Activated CD4-positive, alpha-beta T cell treated with anti-CD3 and anti-CD28 coated beads for 36 hours (primary cell): ENCODE measurements at places on chromosomes 5 and 9. TPM values are rescaled to one million over a fixed set of nuclear protein-coding genes. Genes with fewer than 3 reads are reported as not detected.

- no peaks in the 10 kb centered on the region for H3K36me3 ChIP-seq
- H3K4me3 ChIP-seq = peak overlapping the region; percentile 55
- peaks cover 6% of the 10 kb centered on the region for H3K4me1 ChIP-seq
- H3K27me3 ChIP-seq = peaks cover 17% of the 10 kb centered on the region
Observed at GRCh38 chr9:19934301-19934871, 145.5 kb upstream of the SLC24A2 start.

GRCh38 chr9:94983552-94983951, 257.1 kb downstream of the AOPEP start:
- H3K27me3 ChIP-seq = no peaks in the 10 kb centered on the region
- H3K4me1 ChIP-seq = peaks cover 9% of the 10 kb centered on the region
- no peaks in the 10 kb centered on the region for H3K36me3 ChIP-seq
- H3K4me3 ChIP-seq = no peak overlapping the region
- no peak for DNase-seq

DNA sequence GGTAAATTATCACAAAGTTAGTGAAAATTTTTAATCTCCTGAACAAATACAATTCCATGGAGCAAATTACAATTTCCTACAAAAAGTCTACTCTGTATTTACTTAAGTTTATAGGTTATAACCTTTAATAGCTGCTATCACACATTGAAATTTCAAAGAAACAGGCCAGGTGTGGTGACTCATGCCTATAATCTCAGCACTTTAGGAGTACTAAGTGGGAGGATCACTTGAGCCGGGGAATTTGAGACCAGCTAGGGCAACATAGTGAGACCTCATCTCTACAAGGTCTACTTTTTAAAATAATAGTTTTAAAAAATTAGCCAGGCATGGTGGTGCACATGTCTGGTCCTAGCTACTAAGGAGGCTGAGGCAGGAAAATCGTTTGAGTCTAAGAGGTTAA, 50.3 kb downstream of the HINT1 start:
- no peak overlapping the region for H3K27ac ChIP-seq
- no peaks in the 10 kb centered on the region for H3K36me3 ChIP-seq
- no peaks in the 10 kb centered on the region for H3K27me3 ChIP-seq
- DNase-seq = no peak

DNA sequence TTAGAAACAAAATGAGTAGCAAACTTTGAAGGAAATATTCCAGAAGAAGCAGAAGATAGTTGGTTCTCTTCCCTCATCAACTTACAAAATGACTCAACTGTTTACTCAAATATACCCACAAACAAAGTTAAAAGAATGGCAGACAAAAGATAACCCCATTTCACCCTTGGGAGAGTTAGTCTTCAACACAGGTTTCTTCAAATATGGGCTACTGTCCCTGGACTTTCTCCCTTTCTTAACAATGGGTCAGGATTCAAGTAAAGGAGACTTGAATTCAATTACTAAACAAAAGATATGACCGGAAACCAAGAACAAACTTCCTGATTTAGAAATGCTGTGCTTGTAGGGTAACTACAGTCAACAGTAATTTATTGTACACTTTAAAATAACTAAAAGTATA, 14.2 kb downstream of the RFX3 start:
- H3K27ac ChIP-seq = peak overlapping the region; percentile 1
- H3K27me3 ChIP-seq = no peaks in the 10 kb centered on the region
- peaks cover 52% of the 10 kb centered on the region for H3K4me1 ChIP-seq
- no peak for DNase-seq
- peaks cover 9% of the 10 kb centered on the region for H3K36me3 ChIP-seq
- no peak overlapping the region for H3K4me3 ChIP-seq

The DAPK1 gene
- total RNA-seq = 5.6 TPM

The MZB1 gene
- 9.8 TPM for total RNA-seq

DNA sequence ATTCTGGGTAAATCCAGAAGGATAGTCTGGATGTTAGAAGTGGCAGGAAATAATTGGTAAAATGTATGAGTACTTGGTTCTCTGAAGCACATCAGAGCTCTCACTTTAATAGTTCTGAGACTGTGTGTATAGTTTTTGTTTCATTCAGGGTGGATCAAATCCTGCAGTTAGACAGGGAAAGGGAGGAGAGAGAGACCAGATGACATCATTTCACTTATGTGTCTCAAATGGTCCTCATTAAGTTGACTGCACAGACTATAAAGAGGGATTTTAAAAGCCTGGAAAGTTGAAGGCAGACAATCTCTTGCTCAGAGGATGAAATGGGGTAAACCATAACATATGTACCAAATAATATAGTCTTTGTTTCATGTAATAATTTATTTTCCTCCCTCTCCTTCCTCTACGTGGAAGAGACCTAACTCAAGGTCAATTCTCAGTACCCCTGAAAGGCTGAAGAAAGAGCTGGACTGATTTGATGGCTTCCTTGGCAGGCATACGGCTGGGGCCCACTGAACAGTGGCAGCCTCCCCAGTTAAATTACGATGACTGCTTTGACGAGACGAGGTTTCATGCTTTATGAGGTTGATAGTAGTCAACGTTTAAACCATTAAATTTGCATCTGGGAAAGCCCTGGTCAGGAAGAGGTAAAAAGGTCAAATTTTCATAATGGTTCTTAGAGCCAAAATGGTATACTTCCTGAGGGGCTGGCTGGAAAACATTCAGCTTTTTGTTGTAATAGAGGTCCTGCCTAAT, 395.1 kb upstream of the RPS23 start:
- H3K36me3 ChIP-seq = no peaks in the 10 kb centered on the region
- H3K4me3 ChIP-seq = no peak overlapping the region
- peaks cover 2% of the 10 kb centered on the region for H3K27me3 ChIP-seq
- H3K27ac ChIP-seq = no peak overlapping the region

DNA sequence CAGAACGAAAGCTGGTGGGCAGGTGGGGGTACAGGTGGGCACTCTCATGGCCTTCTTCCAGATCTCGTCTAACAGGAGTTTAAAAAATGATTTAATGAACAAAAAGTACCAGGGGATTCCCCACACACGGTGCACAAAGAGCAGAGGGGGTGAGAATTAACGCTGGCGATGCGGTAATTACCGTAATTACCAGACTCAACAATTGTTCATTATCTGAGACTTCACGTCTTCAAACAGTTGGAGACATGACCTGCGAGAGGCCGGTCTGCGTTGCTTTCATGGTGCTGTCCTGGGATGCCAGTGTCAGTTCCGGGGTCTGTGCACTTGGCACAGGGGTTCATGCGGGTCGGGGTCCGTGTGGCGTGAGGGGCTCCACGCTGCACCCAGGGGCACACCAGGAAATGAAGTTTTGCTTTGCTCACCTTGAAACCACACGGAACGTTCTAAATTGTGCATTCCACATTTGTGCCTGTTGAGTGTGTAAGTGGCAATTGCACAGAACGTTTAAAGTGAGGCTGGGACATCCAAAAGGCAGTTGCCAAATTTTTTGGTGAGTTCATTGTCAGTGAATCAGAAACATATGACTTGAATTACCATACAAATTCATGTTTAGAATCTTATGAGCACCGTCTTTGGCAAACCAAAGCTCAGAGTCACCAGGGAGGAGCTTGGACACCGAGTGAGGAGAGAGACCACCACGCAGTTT, 256.4 kb upstream of the IRX1 start:
- no peak overlapping the region for H3K4me3 ChIP-seq
- no peaks in the 10 kb centered on the region for H3K36me3 ChIP-seq
- H3K27ac ChIP-seq = no peak overlapping the region
- DNase-seq = no peak
- no peaks in the 10 kb centered on the region for H3K4me1 ChIP-seq

DNA sequence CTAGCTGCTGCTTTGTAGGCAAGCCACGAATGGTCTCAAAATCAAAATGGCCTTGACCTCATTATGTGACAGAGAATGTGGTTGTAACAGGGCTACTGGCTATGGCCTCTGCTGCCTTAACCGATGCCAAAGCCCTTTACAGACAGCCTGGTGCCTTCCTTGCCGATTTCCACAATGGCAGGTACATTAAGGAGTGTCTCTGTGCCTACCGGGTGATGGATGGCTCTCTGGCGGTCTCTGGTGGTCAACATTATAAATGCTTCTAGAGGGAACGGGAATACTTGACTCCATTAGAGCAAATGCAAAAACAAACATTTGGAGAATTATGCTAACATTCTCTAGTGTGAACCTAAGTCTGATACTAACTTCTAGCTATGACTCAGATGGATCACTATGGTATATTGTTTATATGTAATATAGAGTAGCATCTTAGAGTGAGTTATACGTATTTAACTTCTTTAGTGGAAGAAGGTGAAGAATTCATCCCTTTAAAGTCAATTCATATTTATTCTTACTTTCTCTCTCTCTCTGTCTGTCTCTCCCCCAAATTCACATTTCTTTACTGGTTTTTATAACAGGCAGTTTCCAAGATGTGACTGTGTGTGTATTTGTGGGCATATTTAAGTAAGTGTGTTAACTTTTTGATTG, 52.5 kb downstream of the RPS23 start:
- DNase-seq = peak; percentile 75
- H3K4me1 ChIP-seq = no peaks in the 10 kb centered on the region
- no peak overlapping the region for H3K4me3 ChIP-seq
- H3K27me3 ChIP-seq = no peaks in the 10 kb centered on the region
- H3K36me3 ChIP-seq = no peaks in the 10 kb centered on the region

GRCh38 chr5:121919046-121919445, 42.7 kb upstream of the SRFBP1 start:
- H3K4me3 ChIP-seq = no peak overlapping the region
- H3K4me1 ChIP-seq = no peaks in the 10 kb centered on the region
- peaks cover 10% of the 10 kb centered on the region for H3K27me3 ChIP-seq

The ZNF79 gene
- 7.6 TPM for total RNA-seq

GRCh38 chr9:120507936-120508510, 71.9 kb downstream of the CDK5RAP2 start:
- H3K36me3 ChIP-seq = peaks cover 79% of the 10 kb centered on the region
- H3K27ac ChIP-seq = no peak overlapping the region

- H3K27ac ChIP-seq = no peak overlapping the region
- H3K4me3 ChIP-seq = no peak overlapping the region
- DNase-seq = no peak
- no peaks in the 10 kb centered on the region for H3K36me3 ChIP-seq
- H3K27me3 ChIP-seq = peaks cover 7% of the 10 kb centered on the region
Observed at GRCh38 chr5:8329773-8330172, 460.8 kb downstream of the MTRR start.

The MCTP1 gene
- 0.53 TPM for total RNA-seq

GRCh38 chr5:136128481-136128880, 4.2 kb upstream of the SMAD5 start:
- DNase-seq = no peak
- H3K27ac ChIP-seq = no peak overlapping the region
- no peaks in the 10 kb centered on the region for H3K36me3 ChIP-seq
- H3K4me3 ChIP-seq = no peak overlapping the region
- H3K4me1 ChIP-seq = peaks cover 3% of the 10 kb centered on the region
- peaks cover 37% of the 10 kb centered on the region for H3K27me3 ChIP-seq

GRCh38 chr5:151251001-151251551, 1.9 kb upstream of the GM2A start:
- peak overlapping the region; percentile 84 for H3K27ac ChIP-seq
- peak; percentile 61 for DNase-seq
- H3K36me3 ChIP-seq = no peaks in the 10 kb centered on the region
- peak overlapping the region; percentile 52 for H3K4me3 ChIP-seq
- no peaks in the 10 kb centered on the region for H3K27me3 ChIP-seq

- no peaks in the 10 kb centered on the region for H3K36me3 ChIP-seq
- H3K4me1 ChIP-seq = no peaks in the 10 kb centered on the region
- DNase-seq = no peak
- no peak overlapping the region for H3K27ac ChIP-seq
- no peaks in the 10 kb centered on the region for H3K27me3 ChIP-seq
Observed at GRCh38 chr5:118723021-118723338, 265.4 kb downstream of the DTWD2 start.

DNA sequence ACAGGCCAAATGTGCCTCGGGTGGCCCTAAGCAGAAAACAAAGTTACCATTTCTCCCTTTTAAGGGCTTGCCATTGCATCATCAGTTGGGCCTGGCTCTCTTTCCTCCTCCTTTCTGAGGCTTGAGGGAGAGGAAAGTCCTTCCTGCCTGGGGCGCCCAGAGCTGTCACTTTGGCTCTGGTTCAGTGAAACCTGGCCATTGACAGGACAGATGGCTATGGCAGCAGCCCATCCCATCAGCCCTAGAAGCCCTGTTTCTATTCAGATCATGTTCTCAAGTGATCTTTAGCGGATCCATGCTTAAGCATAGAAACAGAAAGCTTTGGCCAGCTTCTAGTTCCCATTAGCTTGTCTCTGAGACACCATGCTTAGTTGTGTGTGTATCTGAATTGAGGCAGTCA, 293.4 kb downstream of the YTHDC2 start:
- DNase-seq = no peak
- H3K4me1 ChIP-seq = no peaks in the 10 kb centered on the region
- H3K27me3 ChIP-seq = peaks cover 4% of the 10 kb centered on the region
- H3K27ac ChIP-seq = no peak overlapping the region

The SLC46A2 gene
- total RNA-seq = not detected

DNA sequence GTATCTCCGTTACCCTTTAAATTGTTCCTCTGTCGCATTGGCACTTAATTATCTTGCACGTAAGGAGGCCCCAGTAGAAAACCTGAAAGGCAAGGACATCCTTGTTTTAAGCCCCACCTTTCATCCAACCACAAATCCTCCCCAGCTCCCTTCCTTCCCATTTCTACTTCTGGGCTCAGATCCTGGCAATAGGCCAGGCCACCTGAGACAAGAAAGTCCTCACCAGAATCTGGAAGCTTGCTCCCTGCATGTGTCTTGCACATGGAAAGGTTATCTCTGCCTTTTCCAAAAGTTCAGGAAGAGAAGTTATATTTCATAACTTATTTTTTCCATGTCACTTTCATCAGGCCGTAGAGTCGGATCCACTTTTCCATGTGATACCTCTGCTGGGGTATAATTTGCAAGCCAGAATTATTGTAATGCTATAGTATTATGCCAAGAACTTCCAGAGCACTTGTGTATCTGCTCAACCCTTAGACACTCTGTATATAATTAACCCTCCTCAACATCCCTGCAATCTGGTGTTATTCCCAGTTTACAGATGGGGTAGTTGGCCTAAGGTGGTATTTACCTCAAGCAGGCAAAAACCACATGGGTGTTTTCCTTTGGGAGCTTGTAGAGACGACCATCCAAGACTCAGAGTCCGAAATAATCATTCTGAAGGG, 2.6 kb upstream of the SHB start:
- H3K4me3 ChIP-seq = no peak overlapping the region
- no peaks in the 10 kb centered on the region for H3K36me3 ChIP-seq
- peaks cover 13% of the 10 kb centered on the region for H3K4me1 ChIP-seq
- H3K27me3 ChIP-seq = peaks cover 8% of the 10 kb centered on the region
- no peak for DNase-seq

GRCh38 chr5:60724126-60724525, 24.2 kb upstream of the DEPDC1B start:
- H3K4me3 ChIP-seq = no peak overlapping the region
- no peak overlapping the region for H3K27ac ChIP-seq
- H3K4me1 ChIP-seq = no peaks in the 10 kb centered on the region
- no peaks in the 10 kb centered on the region for H3K36me3 ChIP-seq

The MARCOL gene
- total RNA-seq = not detected

GRCh38 chr9:75200892-75201470, 112.7 kb downstream of the OSTF1 start:
- no peaks in the 10 kb centered on the region for H3K36me3 ChIP-seq
- H3K27me3 ChIP-seq = no peaks in the 10 kb centered on the region
- DNase-seq = no peak
- H3K4me3 ChIP-seq = no peak overlapping the region

GRCh38 chr5:139954022-139954421, 89.1 kb downstream of the NRG2 start:
- H3K4me3 ChIP-seq = no peak overlapping the region
- H3K27ac ChIP-seq = no peak overlapping the region
- H3K4me1 ChIP-seq = no peaks in the 10 kb centered on the region
- peaks cover 9% of the 10 kb centered on the region for H3K27me3 ChIP-seq
- H3K36me3 ChIP-seq = no peaks in the 10 kb centered on the region
